ENCODE measurements at places on chromosomes 11 and 22.

- DNase-seq, result no peak
Observed at GRCh38 chr11:114367244-114367957, 32.9 kb downstream of the C11orf71 start.

GRCh38 chr11:120618399-120618798, 106.9 kb downstream of the GRIK4 start:
- DNase-seq, result no peak

DNA sequence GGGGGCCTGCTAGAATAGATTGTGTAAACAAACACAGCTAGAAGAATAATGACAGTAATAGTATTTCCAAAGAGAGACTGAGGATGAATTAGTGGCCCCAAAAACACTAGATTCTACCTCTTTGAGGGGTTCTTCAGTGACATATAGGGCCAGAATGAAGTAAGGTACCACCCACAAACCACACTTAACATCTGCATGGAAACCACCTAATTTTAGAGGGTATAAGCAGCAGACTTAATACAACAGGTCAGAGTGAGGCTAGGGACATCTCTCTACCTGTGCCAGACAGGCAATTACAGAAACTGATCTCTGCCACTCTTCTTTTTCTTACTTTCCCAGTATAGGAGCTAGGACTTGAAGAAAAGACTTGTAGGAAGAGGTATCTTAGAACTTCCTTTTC, 20.1 kb downstream of the ELP4 start:
- DNase-seq, result no peak

DNA sequence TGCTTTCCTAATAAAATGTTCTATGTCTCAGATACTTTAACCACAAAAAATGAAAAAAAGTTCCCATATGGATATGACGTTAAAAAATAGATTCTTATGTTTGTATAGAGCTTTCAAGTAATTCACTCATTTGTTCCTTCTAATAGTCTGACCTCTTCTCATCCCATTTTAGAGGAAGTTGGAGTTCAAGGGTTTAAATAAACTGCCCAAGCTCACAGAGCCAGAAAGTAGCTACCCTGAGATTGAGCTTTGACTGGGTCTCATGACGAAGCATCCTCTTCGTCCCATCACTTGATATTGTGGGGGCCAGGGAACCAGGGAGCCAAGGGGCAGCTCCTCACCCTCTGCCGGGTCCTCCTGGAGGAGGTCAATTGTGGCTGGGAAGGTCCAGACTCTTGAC, 116.3 kb downstream of the CCDC81 start:
- no peak for DNase-seq

GRCh38 chr22:50717709-50718351, 20.2 kb upstream of the ACR start:
- DNase-seq, result no peak

DNA sequence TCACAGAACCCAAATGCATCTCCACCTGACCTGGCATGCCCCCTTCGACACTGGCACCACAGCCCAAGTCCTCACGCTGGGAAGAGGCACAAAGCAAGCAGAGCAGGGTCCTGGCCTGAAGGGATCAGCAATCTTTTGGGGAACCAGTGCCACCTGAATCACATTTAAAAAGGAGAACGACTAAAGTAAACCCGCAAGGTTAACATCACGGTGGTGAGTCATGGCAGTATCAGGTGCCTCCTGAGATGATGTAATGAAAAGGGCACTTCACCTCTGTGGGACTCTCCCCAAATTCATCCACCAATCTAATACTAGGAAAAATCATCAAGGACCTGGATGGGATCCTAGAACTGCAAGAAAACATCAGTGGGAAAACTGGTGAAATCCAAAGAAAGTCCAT, 44.9 kb downstream of the PACSIN2 start:
- DNase-seq, result no peak

DNA sequence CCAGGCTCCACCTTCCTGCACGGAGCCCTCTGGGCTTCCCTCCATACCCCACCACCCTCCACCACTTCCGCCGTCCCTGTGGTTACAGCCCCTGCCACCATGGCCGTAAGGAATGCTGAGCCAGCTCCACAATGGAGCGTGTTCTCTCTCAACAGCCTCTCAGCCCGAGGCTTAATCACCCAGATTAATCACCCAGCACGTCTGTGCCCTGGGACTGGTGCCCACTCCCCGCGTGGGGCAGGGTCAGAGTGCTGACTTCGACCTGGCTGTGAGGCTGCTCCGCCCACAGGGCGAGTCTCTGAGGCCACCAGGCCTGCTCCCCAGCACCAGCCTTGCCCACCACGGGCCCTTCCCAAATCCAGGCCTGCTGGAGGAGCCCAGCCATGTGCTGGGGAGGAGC, 4.0 kb upstream of the TH start:
- no peak for DNase-seq

DNA sequence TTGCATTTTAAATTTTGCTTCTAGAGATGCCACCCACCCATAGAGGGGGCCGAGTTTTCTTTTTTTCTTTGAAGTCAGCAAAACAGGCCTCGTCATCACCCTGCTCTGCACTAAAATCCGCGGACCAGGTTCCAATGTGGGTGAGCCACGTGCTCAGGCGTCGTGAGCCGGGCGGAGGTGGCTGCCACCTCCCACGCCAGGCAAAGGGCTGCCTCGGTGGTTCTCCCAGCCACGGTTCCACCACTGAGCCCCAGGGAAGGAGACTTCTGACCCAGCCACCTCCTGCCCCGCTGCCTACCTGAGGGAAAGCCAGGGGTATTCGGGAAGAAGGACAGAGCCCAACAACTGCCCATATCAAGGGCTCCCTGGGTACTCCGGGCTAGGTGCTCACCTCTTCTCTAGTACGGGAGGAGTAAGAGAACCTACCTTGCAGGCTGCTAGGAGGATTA, 45.3 kb downstream of the MN1 start:
- no peak for DNase-seq

- no peak for DNase-seq
Observed at GRCh38 chr11:68690671-68691401, 6.5 kb downstream of the GAL start.

GRCh38 chr11:105000797-105001196, 22.2 kb downstream of the CASP5 start:
- DNase-seq, result peak; percentile 23

- DNase-seq, result no peak
Observed at GRCh38 chr11:65086809-65087208, 2.8 kb downstream of the ZFPL1 start.

DNA sequence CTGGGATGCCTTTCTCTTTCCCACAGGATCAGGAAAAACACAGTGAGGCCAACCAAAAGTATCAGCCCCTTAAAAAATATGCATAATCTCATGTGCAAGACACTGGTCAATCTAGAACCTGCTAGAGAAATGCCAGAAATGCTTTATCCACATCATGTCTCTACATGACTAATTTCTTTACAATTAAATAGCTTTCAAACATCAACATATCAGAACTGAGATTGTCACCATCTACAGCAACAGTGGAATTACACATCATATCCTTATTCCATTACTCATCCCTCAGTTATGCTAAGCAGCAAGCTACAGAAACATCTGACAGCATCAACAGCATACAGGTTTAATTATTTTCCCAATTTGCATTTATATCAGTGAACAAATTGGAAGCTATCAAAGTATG, 78.8 kb downstream of the DDIAS start:
- no peak for DNase-seq

DNA sequence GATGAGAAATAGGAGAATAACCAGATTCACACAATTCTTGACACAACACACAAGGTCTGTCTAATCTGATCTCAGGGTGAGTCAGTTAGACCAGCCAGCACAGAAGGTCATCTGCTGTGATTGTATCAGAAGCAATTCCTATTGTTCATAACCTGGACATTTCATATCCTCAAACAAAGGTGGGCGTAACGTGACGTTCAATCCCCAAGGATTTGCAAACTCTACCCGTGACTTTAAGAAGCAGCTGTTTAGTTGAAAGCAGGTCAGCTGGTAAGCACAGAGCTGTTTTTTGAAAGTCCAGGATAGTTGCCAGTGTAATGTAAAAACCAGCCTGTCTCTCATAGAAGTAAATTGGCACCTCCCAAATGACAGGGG, 385.1 kb downstream of the DCDC1 start:
- DNase-seq, result no peak

GRCh38 chr11:60852117-60852981, 3.4 kb downstream of the PTGDR2 start:
- no peak for DNase-seq

DNA sequence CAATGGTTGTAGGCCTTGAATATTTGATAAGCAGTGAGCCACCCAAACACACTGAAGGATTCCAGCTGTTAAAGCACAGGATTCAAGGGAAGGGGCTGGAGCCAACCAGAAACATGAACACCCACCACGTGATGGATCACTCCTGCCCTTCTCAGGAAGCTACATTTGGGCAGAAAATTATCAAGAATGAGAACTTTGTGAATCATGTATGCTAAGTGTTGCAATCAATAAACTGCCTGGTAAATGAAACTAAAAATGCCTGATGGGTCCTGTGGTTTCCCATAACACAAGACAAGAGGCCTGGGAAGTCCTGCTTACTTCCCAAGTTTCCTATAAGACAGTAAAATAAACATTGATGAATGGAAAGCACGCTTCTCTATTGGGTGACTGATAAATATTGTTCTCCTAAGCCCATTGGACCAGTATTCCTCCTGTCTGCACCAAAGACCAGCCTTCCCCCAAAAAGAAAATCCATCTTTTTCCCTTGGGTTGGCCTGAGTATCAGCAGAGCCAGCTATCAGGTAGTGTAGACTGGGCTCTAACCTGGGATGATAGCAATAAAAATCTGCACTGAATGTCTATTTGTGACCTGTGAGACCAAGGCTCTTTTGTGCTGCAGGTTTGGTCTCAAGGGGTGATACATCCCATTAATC, 98.4 kb downstream of the CCDC83 start:
- no peak for DNase-seq

GRCh38 chr11:107665018-107665417, 46.8 kb downstream of the SLN start:
- DNase-seq, result no peak

DNA sequence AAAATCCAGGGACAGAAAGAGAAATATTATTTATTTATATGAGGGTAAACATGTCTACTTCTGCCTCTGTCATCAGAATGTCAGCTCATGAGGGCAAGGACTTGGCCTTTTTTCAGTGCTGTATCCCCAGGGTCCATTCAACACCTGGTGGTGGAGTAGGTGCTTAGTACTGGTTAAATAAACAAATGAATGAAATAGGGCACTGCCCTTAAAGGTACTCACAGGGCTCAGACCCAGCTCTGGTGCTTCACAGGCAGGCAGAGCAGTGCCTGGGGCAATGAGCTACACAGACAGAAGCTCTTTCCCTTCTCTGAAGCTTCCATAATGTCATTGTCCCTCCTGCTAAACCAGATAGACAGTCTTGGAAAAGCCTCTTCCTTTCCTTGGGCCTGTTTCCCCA, 30.9 kb downstream of the P4HA3 start:
- DNase-seq, result no peak

GRCh38 chr11:128116447-128116846, 470.9 kb downstream of the ETS1 start:
- no peak for DNase-seq

GRCh38 chr11:34573537-34573936, 47.4 kb upstream of the EHF start:
- no peak for DNase-seq

GRCh38 chr22:17912945-17913721, 111.2 kb downstream of the MICAL3 start:
- DNase-seq, result no peak

- DNase-seq, result no peak
Observed at GRCh38 chr22:23199159-23199558, 18.9 kb downstream of the BCR start.

GRCh38 chr11:130581646-130582045, 133.2 kb downstream of the ADAMTS15 start:
- DNase-seq, result no peak

DNA sequence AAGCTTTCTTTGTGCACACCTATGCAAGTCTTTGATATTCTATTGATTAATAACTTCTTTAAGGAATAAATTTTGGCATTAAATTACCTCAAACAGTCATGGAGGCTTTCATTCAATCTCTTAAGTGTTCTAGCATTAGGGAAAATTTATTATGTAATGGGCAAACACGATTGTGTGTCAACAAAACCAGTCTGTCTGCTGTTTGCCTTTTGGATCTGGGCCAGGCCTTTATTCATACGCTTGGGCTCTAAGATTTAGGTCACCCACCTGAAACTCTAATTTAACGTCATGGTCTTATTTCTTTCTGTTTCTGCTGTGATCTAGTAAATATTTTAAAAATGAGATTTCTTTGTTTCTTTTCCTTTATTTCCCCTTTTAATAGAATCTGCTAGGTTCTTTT, 1270.6 kb downstream of the LRRC4C start:
- DNase-seq, result no peak

- no peak for DNase-seq
Observed at GRCh38 chr11:1638344-1638743, 8.8 kb downstream of the KRTAP5-5 start.

DNA sequence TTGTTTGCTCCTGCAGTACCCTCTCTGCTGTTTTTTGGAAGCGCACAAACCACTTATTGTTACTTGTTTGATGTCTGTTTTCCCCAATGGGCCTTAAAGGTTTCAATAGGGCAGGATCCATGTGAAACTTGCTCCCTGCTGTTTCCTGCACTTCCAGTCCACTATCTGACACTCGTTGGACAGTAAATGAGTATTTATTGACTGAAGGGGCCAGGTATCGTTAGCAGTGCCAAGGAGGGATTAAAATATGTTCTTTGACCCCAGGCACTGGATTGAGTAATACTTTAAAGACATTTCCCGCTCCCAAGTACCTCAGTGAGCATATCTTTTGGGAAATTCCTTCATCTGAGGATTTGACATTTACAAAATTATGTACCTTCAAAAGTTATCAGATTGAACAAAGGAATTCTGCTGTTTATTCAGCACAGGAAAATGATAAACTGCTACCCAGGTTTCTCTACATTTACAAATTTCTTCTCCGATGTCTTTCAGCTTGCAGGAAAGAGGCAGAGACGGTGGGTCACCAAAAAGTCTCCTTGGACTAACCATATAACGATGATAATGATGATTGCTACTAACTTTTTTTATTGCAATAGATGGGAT, 23.3 kb upstream of the OR9Q2 start:
- DNase-seq, result no peak

DNA sequence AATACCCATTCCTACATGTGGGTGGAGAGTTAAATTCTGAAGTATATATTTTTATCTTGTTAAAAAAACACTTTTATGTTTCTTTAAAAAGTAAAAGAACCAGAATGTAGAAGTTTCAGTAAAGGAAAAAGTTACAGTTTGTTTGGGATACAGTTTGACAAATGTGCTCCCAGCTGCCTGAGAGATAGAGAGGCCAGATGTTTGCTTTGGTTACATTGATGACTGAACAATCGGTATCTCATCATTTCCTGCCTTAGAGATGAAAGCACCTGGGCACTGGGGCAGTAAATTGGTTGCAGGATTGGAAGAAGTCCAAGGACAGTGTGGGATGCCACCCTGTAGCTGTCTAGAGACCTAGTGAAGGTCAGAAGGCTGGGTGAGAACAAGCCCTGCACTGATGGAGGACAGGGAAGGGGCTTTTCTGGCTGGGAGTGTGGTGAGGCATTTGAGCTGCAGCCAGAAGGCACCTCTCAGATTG, 16.6 kb downstream of the MED15 start:
- no peak for DNase-seq

- DNase-seq, result peak; percentile 18
Observed at GRCh38 chr22:35627267-35628041, 10.3 kb upstream of the MB start.

GRCh38 chr11:95536047-95536690, 253.4 kb downstream of the FAM76B start:
- DNase-seq, result no peak
